ENCODE measurements at places on chromosomes 11 and 22. TPM values are rescaled to one million over a fixed set of nuclear protein-coding genes. Genes with fewer than 3 reads are reported as not detected.

Gene MFRP
- not detected for total RNA-seq

Gene OR2D2
- total RNA-seq, result 1.0 TPM

Gene KCNK4
- not detected for total RNA-seq

Gene ZP1
- not detected for total RNA-seq

Gene MFNG
- 20.3 TPM for total RNA-seq

Gene THY1
- total RNA-seq, result 4.5 TPM

Gene LRRC32
- 83.7 TPM for total RNA-seq

Gene FAM118A
- 52.7 TPM for total RNA-seq

Gene KRTAP5-9
- total RNA-seq, result 10.3 TPM

Gene ATG16L2
- 39.7 TPM for total RNA-seq

Gene KIRREL3
- not detected for total RNA-seq

Data from ureter (tissue), 1 donor.